ENCODE measurements at places on chromosomes 4 and X.

DNA sequence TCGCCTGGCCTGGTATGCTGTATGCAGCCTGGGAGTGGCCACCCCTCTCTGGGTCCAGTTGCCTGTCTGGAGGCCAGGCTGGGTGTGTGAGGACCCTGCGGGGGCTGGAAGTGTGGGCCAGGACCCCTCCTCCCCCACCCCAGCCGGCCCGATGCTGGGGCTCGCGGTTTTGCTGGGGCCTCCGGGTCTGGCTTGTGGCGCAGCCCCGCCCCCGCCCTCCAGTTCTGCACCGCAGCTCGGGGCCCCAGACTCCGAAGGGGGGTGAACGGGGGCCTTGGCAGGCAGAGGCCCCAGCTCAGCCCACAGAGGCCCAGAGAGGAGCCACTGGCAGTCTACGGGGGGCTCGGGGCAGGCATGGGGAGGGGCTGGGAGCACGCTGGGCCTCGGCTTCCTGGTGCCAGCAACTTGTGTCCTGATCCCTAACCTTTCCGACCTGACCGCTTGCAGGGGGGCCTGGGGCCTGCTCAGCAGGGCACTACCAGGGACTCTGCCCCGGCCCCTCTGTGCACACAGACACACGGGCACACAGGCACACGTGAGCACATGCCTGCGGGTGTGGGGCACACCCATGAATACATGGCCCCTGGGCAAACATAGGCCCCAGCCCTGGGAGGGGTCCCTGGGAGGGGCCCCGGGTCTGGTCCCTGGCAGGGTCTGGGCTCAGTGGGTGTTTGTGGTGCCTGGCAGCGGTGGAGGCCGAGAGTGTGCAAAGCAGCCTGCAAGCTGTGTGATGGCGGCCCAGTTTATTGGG lies 21.4 kb upstream of the FGFR3 start:
- no peak for DNase-seq

DNA sequence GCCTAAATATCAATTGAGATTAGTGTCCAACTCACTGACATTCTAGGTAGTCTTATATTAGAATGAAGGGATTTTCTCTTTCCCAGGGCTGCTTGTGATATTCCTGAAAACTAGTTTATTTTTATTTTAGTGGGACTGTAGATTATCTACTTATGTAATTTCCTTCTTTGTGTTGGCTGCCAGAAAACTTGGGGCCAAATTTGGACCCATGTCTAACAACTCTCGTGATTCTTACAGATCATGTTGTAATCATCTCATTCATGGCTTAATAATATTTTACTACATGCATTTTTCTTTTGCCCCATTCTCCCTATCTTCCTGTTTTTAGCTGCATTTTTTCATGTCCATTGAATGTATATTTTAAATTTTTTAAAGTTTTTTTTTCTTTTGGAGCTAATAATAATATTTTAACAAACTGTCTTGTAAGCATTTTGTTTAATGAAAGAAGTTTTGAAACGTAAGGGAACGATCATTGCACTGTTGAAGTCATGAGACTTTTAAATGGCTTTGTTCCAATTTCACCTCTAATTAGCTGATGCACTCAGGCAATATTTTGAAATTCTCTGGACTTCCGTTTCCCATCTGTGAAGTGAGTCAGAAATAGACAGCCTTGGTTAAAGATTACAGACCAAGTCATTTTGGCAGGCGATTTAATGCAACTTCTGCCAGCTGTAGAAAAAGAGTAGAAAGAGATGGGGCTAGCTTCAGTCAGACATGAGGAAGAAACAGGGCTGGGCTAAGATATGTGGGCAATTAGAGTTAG lies 14.3 kb upstream of the TDO2 start:
- no peak for DNase-seq

DNA sequence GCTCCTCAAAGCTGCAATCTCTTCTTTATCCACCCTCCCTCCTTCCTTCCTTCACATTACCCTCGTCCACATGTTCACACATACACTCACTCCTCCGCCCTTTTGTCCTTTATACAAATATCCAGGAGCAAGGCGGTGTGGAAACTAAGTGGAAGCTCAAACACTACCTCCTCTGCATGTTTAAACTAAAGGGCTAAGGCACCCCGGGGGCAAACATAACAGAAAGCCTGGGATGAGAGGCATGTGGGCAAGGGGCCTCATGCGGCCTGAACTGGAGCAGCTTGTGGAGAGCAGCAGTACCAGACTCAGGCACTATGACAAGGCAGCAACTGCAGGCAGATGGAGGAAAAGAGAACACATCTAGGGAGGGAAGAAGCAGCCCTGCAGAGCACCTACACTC lies 9.5 kb downstream of the MAB21L2 start:
- no peak for DNase-seq

DNA sequence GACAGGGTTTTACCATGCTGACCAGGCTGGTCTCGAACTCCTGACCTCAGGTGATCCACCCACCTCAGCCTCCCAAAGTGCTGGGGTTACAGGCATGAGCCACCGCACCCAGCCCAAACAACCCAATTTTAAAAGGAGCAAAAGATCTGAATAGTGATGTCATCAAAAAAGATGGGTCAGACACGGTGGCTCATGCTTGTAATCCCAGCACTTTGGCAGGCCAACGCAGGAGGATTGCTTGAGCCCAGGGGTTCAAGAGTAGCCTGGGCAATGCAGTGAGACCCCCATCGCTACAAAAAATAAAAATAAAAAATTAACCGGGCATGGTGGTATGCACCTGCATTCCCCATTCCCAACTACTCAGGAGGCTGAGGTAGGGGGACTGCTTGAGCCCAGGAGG lies 6.1 kb downstream of the ELF2 start:
- no peak for DNase-seq

DNA sequence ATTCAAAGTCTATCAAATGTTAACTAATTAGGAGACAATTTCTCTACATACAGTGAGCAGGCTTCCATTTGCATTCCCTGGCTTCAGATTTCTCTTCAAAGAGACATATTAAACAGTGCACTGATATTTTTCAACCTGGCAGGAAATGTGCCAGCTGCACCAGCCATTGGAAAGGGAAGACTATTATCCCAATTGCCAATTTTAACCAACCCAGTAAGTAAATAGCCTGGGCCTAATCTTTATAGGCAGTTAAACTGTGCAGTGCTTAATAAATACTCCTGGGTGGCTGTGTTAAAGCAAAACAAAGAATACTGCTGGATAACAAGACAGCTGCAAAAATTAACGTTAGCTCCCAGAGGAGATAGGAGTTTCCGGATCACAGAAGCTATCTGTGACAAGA lies 111.9 kb upstream of the GALNT7 start:
- DNase-seq = no peak

GRCh38 chr4:173270312-173271027 lies 63.7 kb downstream of the HMGB2 start:
- DNase-seq = no peak

DNA sequence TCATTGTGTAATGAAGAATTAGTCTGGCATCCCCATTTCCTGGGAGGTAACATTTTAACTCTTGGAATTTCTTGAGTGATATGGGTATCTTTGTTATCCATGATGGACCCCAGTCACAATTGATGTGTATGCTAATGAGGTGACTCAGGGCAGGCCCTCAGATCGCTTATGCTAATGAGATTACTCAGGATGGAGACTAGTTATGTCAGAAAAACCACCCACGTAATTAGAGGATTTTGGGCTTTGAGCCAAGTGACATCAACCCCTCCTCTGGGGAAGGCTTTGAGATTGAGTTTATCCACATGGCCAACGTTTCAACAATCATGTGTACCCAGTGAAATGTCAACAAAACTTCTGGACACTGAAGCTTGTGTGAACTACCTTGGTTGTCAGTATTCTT lies 772.7 kb downstream of the STPG2 start:
- DNase-seq = no peak
